ENCODE measurements at places on chromosomes 7 and 10. TPM values are rescaled to one million over a fixed set of nuclear protein-coding genes. Genes with fewer than 3 reads are reported as not detected.

The SHOC2 gene
- total RNA-seq = 79.1 TPM

The SPOCK2 gene
- 6.5 TPM for total RNA-seq

The CPVL gene
- total RNA-seq = 4.9 TPM

The TFPI2 gene
- 0.30 TPM for total RNA-seq

The ZNF736 gene
- total RNA-seq = 15.2 TPM

The GIMAP5 gene
- 2.5 TPM for total RNA-seq

The MNX1 gene
- 27.4 TPM for total RNA-seq

The GHRHR gene
- total RNA-seq = not detected

The MAD1L1 gene
- 18.2 TPM for total RNA-seq

The IL6 gene
- not detected for total RNA-seq

The GBX1 gene
- total RNA-seq = not detected

The PTPRN2 gene
- total RNA-seq = 21.6 TPM

GRCh38 chr7:1555046-1555812 lies 776 bp downstream of the TMEM184A start:
- DNase-seq = peak; percentile 91
- peak overlapping the region; percentile 39 for H3K4me3 ChIP-seq
- H3K27me3 ChIP-seq = no peaks in the 10 kb centered on the region
- H3K27ac ChIP-seq = peak overlapping the region; percentile 89
- peaks cover 8% of the 10 kb centered on the region for H3K4me1 ChIP-seq
- no peaks in the 10 kb centered on the region for H3K36me3 ChIP-seq

GRCh38 chr7:11124856-11125559 lies 151.3 kb downstream of the PHF14 start:
- no peaks in the 10 kb centered on the region for H3K27me3 ChIP-seq
- no peak overlapping the region for H3K4me3 ChIP-seq
- no peak for DNase-seq
- no peaks in the 10 kb centered on the region for H3K36me3 ChIP-seq
- H3K27ac ChIP-seq = no peak overlapping the region
- no peaks in the 10 kb centered on the region for H3K4me1 ChIP-seq

DNA sequence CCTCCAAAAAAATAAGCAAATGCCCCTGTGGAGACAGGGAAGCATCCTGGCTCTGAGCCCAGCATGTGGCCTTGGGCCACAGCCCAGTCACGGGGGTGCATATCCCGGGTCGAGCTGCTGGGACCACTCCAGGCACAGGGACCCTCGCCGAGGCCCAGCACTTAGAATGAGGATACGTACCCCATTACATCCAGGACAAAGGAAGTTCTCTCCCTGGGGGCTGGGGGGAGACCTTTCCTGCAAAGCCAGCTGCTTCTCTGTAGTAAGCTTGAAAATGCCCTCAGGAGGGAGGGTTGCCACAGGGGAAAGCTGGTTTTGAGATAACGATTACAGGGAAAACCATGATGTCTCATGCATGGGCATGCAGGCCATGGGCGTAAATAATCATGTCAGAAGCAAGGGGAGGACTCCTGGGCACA lies 75.5 kb downstream of the HIPK2 start:
- DNase-seq = no peak
- H3K36me3 ChIP-seq = no peaks in the 10 kb centered on the region
- H3K27ac ChIP-seq = no peak overlapping the region
- no peak overlapping the region for H3K4me3 ChIP-seq
- H3K4me1 ChIP-seq = peaks cover 4% of the 10 kb centered on the region
- H3K27me3 ChIP-seq = no peaks in the 10 kb centered on the region

DNA sequence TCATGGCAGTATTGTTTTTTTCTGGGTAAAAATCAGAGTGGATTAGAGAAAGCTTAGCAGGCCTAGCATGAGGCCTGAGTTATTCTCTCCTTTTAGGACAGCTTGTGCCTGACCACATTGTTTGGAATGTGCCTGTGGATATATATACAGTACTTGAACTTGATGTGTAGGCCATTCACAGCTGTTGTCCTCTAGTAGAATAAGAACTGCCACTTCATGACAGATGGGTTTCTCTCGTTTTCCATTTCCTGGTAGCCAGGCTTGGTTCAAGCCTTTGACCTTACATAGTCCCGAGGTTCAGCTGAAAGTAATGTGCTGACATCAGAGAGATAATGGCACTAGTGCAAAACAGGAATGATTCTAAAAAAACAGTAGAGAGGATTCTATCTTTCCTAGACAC lies 473.9 kb downstream of the AUTS2 start:
- H3K27ac ChIP-seq = no peak overlapping the region
- no peaks in the 10 kb centered on the region for H3K36me3 ChIP-seq

- no peak overlapping the region for H3K27ac ChIP-seq
- no peaks in the 10 kb centered on the region for H3K4me1 ChIP-seq
- no peaks in the 10 kb centered on the region for H3K27me3 ChIP-seq
- DNase-seq = peak; percentile 49
These were observed 661.2 kb upstream of the GALNT17 start for GRCh38 chr7:70470746-70471145.

DNA sequence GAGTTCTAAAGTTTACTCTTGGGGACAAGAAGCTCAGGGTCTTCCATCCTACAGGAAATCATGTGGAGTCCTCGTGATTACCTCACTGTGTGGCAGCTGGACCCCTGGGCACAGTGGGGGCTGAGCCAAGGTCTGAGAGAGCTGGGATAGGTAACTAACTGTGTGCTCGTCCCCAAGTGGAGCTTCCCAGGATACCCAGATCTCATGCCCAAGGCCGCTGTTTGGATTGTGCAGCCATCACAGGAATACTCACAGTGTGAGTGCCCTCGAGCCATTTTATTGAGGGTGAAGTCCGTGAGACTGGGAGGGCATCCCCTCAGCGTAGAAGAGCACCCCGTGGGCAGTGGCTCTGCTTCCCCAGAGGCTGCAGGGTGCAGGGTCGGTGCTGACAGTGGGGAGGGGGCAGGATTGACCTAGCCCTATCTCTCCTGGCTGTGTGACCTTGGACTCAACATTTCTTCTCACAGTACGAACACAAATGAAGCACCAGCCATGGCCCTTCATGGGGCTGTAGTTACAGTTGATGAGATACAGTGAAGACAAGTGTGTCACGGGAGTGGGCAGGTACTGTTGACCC lies 69.6 kb upstream of the LEP start:
- peaks cover 31% of the 10 kb centered on the region for H3K27me3 ChIP-seq
- H3K4me3 ChIP-seq = no peak overlapping the region
- peaks cover 5% of the 10 kb centered on the region for H3K4me1 ChIP-seq
- H3K27ac ChIP-seq = no peak overlapping the region
- no peaks in the 10 kb centered on the region for H3K36me3 ChIP-seq

DNA sequence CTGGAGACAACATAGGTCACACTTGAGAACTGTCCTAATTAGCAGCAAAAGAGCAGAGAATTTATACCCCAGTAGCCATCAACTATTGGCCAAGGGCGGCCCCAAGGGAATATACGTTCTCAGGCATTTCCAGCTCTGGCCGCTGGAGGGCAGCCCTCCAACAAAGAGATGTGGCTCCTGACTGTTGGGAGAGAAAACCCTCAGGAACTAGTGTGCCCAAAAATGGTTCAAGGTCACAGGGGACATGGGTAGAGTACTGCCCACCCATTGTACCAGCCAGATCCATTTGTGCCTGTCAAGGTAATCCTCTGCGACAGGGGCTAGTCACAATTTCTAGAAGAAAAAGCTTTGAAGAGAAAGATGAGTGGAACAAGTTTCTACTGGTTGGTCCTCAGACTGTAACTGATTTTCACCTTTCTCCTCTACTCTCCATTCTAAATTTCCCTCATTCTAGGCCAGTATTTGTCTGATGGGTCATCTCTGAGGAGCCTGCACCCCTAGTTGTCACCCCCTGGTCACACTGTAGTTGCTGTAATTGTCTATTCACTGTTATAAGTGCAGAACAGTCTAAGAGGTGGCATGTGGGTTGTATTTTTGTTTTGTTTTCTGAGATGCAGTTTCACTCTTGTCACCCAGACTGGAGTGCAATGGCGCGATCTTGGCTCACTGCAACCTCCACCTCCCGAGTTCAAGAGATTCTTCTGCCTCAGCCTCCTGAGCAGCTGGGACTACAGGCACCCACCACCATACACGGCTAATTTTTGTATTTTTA lies 14.7 kb upstream of the C7orf33 start:
- H3K4me3 ChIP-seq = no peak overlapping the region
- H3K27me3 ChIP-seq = no peaks in the 10 kb centered on the region
- peak; percentile 69 for DNase-seq
- H3K4me1 ChIP-seq = no peaks in the 10 kb centered on the region
- H3K36me3 ChIP-seq = no peaks in the 10 kb centered on the region

- no peak overlapping the region for H3K27ac ChIP-seq
- no peak overlapping the region for H3K4me3 ChIP-seq
- H3K4me1 ChIP-seq = no peaks in the 10 kb centered on the region
- no peaks in the 10 kb centered on the region for H3K36me3 ChIP-seq
These were observed 13.5 kb downstream of the SFMBT2 start for GRCh38 chr10:7397049-7398035.

DNA sequence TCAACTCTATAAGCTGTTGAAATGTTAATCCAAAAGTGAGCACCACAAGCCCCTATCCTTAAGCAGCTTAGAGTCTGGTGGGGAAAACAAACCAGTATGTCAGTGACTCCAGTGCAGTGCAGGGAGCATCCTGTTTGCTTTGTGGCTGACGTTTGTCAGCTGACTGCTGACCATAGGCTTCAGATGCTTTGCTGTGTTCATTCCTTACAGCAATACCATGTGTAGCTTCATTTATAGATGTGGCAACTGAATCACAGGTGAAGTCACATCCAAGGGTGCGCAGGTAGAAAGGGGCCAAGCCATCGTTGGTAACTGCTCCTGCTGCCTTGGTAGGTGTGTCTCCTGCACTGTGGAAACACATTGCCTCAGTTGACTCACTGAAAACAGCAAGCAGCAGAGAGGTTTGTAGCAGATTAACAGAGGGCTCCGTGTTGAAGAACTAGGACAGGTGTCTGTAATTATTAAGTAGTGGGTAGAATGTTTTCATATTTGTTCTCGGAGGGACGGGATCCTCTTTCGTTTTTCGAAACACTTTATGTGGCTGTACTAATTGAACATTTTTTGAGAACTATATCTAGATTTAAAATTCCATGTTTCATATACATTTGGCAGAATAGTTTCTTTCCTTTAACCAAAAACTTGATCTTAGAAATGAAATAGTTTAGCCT lies 2.0 kb downstream of the INSIG1 start:
- H3K27ac ChIP-seq = peak overlapping the region; percentile 99
- H3K36me3 ChIP-seq = peaks cover 16% of the 10 kb centered on the region
- DNase-seq = peak; percentile 29
- H3K4me3 ChIP-seq = peak overlapping the region; percentile 92
- H3K4me1 ChIP-seq = peaks cover 10% of the 10 kb centered on the region

DNA sequence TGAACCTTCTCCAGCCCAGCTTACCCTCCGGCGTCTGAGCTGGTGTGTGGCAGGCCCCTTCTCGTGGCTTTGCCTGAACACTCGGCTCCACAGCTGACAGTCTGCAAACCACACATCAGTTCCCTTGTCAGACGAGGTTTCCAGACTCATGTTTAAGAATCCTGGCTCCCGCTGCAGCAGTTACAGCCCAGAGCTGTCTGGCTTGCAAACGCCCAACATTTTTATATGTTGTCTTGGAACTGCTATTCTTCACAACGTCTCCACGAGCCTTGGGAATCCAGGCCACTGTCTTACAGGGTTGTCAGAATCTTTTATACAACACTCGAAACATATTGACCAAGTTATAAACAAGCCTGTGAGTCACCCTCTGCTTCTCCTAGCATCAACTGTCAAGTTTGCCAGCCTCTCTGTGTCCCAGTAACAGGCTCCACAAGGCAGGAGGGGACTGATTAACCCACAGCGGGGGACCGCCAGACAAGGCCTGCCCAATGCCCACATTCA lies 68.1 kb downstream of the TNS3 start:
- DNase-seq = peak; percentile 33
- H3K36me3 ChIP-seq = no peaks in the 10 kb centered on the region
- H3K27me3 ChIP-seq = no peaks in the 10 kb centered on the region
- H3K27ac ChIP-seq = no peak overlapping the region

DNA sequence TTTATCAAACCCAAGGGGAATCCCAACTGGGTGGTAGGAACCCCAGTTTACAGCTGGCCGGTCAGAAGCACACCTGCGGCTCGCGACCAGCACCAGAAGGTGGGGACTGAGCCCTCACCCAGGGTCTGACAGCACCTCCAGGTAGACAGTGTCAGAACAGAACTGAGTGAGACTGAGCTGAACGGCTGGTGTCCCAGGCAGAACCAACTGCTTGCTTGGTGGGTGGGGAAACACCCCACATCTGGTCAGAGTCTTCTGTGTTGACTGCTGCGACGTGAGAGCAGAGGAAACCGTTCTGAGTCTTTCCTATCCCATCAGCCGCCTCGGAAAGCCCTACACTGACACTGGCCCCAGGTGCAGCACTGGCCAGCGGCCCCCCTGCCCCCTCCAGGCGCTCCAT lies 160.7 kb downstream of the MAD1L1 start:
- no peaks in the 10 kb centered on the region for H3K27me3 ChIP-seq
- no peak overlapping the region for H3K4me3 ChIP-seq
- H3K4me1 ChIP-seq = no peaks in the 10 kb centered on the region
- no peak overlapping the region for H3K27ac ChIP-seq

DNA sequence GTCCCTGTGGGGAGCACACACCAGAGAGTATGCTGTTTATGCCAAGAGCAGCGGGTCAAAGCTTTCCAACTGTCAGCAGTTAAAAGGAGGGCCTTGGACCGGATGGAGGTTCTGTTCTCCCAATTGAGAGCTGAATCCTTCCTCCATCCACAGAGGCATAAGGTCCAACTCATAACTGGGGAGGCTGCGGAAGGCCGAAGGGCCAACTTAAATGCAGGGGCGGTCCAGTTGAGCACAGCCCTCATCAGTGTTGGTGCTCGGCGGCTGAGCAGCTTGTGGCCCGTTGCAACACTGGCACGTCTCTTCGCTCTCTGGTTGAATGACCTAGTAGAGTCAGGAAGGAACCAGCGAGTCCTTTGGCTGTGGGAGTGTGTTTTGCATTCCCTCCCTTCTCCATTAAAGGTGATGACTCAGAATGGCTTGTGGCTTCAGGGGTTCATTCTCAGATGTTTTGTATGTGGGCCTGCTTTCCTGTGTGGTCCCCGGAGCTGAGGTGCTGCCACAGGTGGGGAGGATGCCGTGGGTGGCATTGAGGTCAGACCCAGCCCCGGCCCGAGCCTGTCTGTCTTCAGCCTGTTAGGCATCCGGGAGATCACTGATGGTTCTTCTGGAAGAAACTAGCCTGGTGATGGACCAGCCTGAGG lies 44.8 kb upstream of the DMBT1 start:
- H3K4me3 ChIP-seq = no peak overlapping the region
- no peak overlapping the region for H3K27ac ChIP-seq
- no peak for DNase-seq

- H3K4me1 ChIP-seq = no peaks in the 10 kb centered on the region
- H3K4me3 ChIP-seq = no peak overlapping the region
These were observed 153.8 kb upstream of the HABP2 start for GRCh38 chr10:113399065-113399464.

GRCh38 chr7:36880108-36880507 lies 155.8 kb upstream of the AOAH start:
- DNase-seq = no peak
- H3K4me1 ChIP-seq = no peaks in the 10 kb centered on the region
- H3K4me3 ChIP-seq = no peak overlapping the region
- no peaks in the 10 kb centered on the region for H3K27me3 ChIP-seq
- no peak overlapping the region for H3K27ac ChIP-seq
- no peaks in the 10 kb centered on the region for H3K36me3 ChIP-seq
